ENCODE measurements at places on chromosomes 13 and 19.

GRCh38 chr19:51108805-51109146 lies 567 bp upstream of the CTU1 start:
- no peak for DNase-seq

GRCh38 chr19:873084-873483 lies 13.6 kb downstream of the CFD start:
- peak; percentile 62 for DNase-seq

DNA sequence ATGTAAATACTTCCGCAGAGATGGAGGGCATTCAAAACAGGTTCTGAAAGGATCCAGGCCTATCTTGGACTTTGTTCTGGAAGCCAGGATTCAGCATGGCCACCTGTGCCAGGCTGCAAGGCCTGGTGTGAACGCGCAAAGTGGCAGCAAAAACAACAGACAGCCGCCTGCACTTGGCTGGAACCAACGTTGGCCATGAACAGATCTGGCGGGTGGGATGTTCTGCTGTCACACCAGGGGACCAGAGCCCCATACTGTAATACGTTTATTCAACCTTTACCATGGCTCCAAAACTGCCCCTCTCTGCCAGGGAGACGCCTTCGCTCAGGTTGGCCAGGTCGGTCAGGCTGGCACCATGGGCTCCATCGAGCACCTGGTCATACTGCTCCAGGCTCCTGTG lies 69.7 kb downstream of the EPS15L1 start:
- DNase-seq, result no peak

GRCh38 chr19:43807651-43808050 lies 5.4 kb upstream of the LYPD5 start:
- no peak for DNase-seq

- DNase-seq, result no peak
Observed at GRCh38 chr13:44557986-44558385, 18.1 kb downstream of the TSC22D1 start.

- DNase-seq, result no peak
Observed at GRCh38 chr13:113875837-113876281, 12.0 kb upstream of the GAS6 start.

DNA sequence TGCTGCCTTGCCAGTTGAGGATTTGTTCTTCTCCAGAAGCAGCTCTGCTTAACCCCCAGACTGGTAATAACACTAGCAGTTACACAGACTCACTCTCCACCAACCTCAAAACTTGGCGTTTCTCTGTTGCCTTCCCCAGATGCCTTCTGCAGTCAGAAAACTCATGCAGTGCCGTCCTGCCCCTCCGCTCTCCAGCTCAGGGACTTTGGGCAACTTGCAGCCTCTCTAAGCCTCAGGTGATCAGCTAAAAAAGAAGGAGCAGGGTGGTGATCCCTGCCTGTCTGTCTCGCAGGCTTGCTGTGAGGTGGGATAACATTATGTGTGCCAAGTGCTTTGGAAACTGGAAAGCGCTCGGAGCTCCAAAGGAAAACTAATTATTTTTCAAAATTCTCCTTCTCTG lies 391.6 kb downstream of the HS6ST3 start:
- no peak for DNase-seq

GRCh38 chr19:2814426-2814825 lies 5.2 kb upstream of the ZNF554 start:
- DNase-seq, result no peak

DNA sequence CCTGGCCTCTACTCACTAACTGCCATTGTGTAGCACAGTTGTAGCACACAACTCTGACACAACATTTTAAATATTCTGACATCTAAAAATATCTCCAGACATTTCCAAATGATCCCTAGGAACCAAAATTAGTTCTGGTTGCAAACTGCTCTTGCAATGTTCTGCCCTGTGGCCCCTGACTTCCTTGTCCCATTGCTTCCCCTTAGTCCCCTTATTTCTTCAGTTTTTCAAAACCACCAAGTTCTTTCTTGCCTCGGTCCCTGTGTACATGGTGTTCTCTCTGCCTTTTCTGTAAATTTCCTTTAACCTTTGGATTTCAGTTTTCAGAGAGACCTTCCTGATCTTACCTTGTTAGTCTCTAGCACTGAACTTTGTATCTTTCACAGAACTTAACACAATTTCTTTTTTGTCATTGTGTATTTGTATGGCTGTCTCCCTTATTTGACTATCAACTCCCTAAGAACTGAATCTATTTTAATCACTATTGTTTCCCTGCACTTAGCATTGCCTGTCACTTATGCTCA lies 87.6 kb upstream of the MLNR start:
- no peak for DNase-seq

DNA sequence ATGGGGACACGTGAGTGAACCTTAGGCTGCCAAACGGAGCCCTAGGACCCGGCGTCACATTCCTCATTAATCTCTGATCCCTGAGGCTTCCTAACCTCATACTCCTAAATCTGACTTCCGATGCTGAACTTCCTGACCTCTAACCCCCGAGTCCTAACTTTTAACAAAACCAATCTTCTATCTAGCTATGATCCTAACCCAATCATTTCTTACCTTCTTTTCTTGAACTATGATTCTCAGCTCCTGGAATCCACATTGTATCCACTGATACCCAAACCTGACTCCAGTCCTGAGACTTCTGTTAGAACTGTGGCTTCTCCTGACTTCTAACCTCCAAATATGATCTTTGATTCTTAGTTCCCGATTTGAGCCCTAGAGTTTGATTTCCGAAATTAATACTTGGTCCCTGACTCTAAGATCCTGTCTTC lies 447 bp downstream of the NFKBIB start:
- DNase-seq, result peak; percentile 16

DNA sequence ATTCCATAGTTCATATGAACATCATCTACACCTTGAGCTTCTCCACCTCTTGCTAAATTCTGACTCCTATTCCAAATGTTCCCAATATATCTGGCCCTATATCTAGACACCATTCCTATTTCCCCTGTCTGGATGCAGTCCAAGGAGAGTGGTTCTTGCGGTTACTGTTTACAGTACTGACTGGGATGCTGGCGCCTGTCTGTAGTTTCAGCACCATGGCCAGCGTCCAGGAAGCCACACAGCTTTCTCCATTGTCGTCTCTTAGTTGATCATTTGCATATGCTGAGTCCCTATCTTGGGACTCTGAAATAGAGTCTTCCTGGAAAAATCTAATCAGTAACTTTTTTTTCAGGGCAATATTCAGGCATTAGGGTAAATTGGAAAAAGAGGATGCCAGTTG lies 14.9 kb downstream of the LAIR2 start:
- DNase-seq, result peak; percentile 57

Data from NT2/D1 (cell line).